ENCODE measurements at places on chromosomes 2 and 18.

- DNase-seq, result no peak
These were observed 3.3 kb downstream of the KATNAL2 start for GRCh38 chr18:46920653-46921052.

- DNase-seq, result no peak
These were observed at the start of gene HOXD12 for GRCh38 chr2:176099728-176100546. TSS of gene HOXD12 (plus strand) at chr2:176099795. CDS start at chr2:176099802, 7 bp downstream.

- DNase-seq, result no peak
These were observed 59.9 kb upstream of the PID1 start for GRCh38 chr2:229330952-229331351.

DNA sequence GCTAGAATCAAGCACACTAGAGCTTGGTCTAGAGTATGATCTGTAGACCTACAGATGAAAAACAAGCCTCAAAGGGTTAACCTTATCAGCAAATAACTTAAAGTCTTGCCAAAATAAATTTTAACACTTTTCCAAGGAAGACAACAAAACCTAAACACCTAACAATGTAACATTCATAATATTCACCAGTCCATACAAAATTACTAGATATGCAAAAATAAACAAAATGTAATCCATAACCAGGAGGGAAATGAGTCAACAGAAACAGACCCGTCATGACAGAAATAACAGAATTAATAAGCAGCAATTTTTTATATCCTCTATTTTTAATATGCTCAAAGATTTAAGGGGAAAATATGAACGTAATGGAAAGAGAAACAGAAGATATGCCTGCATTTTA is 36.1 kb downstream of the TRAK2 start:
- no peak for DNase-seq

GRCh38 chr2:38505779-38506178 is 96.9 kb downstream of the HNRNPLL start:
- no peak for DNase-seq

DNA sequence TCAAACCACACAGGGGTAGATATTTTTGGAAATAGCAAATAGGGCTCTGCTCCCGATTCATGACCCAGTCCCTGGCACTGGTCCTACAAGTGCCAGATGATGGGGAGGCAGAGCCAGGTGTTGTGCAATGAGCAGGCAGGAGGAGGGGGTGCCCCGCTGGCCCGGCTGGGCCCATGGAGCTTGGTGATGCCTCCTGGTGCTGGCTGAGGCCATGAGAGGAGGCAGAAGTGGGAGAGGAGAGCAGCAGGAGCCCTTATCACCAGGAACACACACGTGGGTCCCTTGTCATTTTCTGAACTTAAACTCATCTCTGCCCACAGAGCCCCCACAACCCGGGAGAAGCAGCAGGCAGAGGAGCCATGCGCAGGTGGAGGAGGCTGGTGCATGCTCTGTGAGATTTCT is 90.5 kb upstream of the MAPK4 start:
- DNase-seq, result no peak

- DNase-seq, result no peak
These were observed 4.2 kb downstream of the ZAP70 start for GRCh38 chr2:97717613-97717995.

DNA sequence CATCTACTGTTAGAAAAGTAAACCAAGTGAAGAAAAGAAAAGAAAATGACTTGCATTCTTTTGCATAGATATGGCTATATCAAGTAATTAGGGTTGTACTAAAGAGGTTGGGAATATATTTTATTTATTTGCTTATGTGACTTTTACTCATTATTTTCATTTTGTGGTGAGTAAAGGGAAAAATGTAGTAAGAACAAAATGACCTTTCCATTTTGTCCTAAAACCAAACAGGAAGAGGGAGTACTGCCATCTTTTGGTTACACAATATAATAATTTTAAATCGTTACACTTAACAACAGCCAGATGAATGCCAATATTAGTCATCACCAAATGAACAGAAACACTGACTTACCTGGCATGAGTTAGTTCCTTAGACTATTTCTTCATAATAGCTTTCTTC is 47.3 kb upstream of the NDUFV2 start:
- peak; percentile 50 for DNase-seq

GRCh38 chr2:85963068-85963467 is 74.3 kb upstream of the ST3GAL5 start:
- DNase-seq, result no peak

- no peak for DNase-seq
These were observed 37.2 kb downstream of the ANKRD12 start for GRCh38 chr18:9173770-9174233.

DNA sequence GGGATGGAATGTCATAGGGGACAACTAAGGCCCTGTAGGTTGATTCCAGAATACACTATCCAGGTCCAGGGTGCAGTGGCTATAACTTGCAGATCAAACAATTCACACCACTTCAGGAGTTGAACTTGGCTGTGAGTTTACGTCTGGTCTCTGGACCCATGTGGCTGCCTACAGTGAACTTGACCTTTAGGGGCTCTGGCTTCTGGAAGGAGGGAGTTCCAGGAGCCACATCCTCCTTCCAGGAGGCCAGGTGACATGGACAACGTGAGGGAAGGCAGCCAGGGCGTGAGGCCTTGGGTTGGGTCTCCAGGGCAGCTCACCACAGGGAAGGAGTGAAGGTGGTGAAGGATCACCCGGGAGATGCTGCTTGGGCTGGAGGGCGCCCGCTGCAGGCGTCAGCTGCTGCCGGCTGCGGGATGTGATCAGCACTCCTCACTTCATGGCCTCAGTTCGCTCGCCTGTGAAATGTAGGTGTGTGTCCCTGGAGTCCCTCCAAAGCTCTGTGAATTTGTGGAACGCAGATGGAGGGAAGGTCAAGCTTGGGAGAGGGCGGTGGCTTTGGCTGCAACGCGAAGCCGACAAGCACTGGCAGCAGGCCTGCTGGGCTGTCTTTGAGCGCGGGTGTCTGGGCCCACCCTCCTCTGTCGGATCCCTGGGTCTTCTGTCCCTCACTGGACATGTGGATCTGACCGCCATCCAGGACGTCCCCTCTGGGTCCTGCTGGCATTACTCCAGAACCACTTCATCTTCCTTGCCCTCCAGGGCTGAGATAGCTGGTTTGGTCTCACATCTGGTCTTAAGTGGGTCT is 146.5 kb downstream of the GLI2 start:
- DNase-seq, result no peak

DNA sequence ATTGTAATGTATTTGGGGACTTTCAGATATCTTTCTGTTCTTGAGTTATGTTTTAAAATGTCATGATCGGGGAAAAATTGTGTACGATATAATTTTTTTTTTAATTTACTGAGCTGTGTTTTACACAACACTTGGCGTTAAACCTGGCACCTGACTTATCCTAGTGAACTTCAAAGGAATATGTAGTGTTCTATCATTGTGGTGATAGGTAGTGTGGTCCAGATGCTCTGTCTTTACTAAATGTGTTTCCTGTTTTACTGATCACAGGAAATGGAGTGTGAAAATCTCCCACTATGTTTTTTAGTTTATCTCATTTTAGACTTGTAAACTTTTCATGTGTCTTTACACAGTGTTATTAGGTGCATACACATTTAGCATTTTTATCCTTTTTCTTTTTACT is 98.0 kb downstream of the SLC5A7 start:
- DNase-seq, result no peak

DNA sequence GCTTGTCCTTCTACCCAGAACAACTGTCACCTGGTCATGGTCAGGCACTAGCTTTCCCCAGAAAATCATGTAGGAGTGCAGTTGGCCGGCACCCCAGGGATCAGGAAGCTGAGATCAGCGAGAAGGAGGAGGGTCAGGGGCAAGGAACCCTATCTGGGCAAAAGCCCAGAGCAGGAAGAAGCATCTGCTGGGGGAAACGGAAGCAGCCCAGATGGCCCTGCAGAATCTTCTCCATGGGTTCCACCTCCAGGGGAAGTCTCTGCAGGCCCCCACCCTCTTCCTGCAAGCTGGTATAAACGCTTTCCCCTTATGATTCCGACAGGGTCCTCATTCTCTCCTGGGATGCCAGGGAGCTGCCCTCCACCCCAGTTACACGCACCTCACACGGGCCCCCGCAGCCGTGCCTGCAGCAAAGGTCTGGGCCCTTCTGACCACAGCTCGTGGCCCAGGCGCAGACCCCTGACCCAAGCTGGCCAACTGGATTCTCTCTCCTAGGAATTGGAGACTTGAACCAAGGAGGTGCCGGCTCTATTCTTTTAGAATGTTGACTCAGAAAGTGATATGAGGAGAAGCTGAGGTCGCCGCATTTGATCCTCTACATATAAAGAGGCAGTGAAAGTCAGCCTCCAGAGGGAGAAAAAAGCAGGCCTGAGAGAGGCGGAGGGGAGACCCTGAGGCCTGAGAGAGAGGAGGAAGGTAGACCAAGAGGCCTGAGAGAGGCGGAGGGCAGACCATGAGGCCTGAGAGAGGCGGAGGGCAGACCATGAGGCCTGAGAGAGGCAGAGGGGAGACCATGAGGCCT is 71.0 kb downstream of the STPG4 start:
- no peak for DNase-seq

- DNase-seq, result no peak
These were observed 49.4 kb upstream of the ACTR3 start for GRCh38 chr2:113840518-113840917.

GRCh38 chr2:164260506-164260905 is 360.8 kb downstream of the GRB14 start:
- DNase-seq, result no peak

DNA sequence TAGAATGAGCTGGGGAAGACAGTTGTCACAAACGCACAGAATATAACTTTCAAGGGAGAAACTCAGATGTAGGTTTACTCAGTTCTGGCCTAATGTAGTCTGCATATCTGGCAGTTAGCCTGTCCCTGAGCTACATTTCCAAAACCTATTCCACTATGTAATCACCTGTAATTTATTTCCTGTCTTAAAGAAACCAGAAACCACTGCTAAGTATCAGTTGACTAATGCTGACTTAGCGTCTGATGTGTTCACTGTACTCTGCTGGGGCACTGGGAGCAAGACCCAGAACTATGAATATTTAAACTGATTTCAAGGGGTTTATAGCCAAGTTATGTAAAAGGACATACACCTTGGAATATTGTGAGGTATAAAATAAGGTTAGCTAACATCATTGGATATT is 1995.2 kb upstream of the PIK3C3 start:
- DNase-seq, result no peak

- DNase-seq, result no peak
These were observed 214.4 kb downstream of the METTL4 start for GRCh38 chr18:2356906-2357305.

GRCh38 chr2:228838819-228839218 is 432.3 kb downstream of the PID1 start:
- DNase-seq, result no peak

- no peak for DNase-seq
These were observed 24.6 kb upstream of the LBH start for GRCh38 chr2:30206461-30207430.

DNA sequence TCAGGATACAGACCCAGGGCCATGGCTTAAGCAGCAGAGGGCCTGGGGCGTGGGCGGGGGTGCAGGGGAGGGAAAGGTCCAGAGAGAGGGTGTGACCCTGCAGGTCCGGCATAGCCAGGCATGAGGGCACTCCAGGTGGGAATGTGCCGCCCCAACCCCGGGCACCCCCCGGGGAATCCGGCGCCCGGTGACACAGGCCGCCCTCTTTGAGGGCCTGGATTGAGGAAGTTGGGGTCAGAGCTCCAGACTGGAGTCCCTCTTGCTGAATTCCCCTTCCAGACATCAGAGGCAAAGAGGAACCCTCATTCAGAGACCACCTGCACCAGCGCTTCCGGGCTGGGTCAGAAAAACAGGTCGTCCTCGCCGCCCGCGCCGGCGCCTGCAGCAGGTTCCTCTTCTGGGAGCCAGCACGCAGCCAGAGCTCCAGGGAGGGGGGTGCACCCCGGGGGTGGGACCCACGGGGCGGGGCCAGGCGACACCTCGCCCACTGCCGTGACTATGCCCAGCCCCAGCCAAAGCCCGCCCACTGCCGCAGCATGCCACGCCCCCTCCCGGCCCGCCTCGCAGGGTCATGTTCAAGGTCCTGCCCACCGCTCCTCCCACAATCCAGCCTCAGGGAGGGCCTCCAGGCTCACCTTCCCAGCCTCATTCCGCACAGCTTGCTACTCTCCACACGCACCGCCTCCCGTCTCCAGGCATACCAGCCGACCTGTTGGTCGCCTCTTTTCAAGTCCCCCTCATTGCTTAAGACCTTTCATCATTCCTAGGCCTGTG is 98.3 kb upstream of the ID2 start:
- peak; percentile 98 for DNase-seq

DNA sequence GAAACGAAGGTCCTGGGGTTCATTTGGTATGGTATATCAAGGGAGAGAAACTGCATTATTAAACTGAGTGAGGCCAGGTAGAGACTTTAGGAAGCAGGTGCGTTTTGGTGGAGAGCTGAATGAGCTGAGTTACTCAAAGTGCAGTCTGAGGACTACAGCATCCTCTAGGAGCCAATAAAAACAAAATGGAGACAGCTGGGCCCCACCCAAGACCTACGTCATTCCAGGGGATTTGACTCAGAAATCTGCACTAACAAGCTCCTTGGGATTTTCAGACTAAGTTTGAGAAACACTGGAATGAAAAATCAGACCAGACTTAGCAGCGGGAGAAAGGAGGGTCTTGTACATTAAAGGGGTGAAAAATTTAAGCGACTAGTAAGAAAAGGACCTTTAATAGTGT is 131.5 kb downstream of the UXS1 start:
- no peak for DNase-seq

All from GM13976 (cell line).